Aorta (tissue), 5 donors: ENCODE measurements at places on chromosomes 1 and 21. TPM values are rescaled to one million over a fixed set of nuclear protein-coding genes. Genes with fewer than 3 reads are reported as not detected.
A peak's percentile ranks its signal among the peaks of the same experiment; 100 is the strongest.

DNA sequence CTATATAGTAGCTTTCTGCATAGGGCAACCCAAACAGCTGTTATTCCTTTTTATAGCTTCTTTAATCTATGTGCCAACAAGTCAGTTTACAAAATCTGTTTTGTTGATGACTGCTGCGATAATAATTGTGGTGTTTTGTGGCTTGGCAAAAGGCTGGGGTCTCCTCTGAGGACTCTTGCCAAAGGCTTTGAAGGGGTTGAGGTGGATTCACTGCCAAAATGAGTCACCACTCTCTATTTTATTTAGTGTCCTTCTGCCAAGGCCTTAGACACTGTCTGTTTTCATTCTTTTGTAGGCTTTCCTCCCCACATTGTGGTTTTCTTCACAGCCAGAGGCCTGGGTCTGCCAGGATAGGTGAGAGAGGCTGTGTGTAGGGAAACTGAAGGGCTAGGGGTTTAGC is 161.8 kb downstream of the NFIA start:
- peaks cover 11% of the 10 kb centered on the region for H3K4me1 ChIP-seq
- H3K27me3 ChIP-seq, result no peaks in the 10 kb centered on the region
- H3K27ac ChIP-seq, result peak overlapping the region; percentile 68
- no peak overlapping the region for H3K4me3 ChIP-seq
- no peaks in the 10 kb centered on the region for H3K36me3 ChIP-seq

DNA sequence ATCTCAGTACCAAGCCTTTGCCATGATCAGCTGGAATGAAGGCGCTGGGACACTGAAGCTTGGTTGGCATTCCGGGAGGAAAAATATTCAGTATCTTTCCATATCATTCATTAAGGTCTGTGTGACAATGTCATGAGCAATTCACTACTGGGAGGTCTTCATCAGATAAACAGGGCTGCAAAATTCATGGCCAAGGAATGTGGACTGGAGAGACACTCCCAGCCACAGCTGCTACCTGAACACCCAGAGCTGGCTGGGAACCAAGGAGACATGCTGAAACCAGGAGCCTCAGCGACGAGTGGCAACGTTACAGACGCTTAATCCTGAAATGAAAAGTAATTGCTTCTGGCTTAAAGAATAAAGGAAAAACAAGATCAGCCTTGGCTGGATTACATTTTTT is 30.6 kb upstream of the DDAH1 start:
- peaks cover 2% of the 10 kb centered on the region for H3K36me3 ChIP-seq
- no peaks in the 10 kb centered on the region for H3K4me1 ChIP-seq
- DNase-seq, result no peak
- no peaks in the 10 kb centered on the region for H3K27me3 ChIP-seq
- H3K4me3 ChIP-seq, result no peak overlapping the region

DNA sequence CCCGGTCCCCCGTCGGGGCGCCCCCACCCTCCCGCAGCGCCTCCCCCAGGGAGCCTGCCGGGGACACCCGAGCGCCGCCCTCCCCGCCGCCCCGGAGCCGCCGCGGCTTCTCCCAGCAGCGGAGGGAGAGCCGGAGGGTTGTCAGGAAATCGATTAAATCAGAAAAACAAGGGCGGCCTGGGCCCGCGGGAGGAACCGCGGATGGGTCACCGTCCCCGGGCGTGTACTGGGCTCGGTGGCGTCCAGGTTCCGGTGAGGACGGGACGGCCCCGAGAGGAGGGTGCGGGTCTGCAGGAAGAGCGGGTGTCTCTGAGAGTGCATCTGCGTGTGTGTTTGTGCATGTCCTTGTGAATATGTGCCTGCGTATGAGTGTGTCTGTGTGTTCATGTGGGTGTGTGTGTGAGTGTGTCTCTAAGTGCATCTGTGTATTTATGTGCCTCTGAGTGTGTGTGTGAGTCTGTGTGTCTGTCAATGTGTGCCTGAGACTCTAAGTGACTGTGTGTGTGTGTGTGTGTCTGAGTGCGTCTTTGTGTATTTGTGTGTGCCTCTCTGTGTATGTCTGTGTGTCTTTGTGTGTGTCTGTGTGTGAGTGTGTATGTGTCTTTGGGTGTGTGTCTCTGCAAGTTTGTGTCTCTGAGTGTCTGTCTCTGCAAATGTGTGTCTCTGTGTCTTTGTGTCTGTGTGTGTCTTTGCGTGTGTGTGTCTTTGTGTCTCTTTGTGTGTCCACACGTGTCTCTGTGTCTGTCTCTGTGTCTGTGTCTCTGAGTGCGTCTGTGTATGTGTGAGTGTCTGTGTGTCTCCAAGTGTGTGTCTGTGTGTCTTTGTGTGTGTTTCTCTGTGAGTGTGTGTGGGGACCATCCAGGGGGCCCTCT is 1.1 kb downstream of the SPSB1 start:
- H3K27me3 ChIP-seq, result no peaks in the 10 kb centered on the region
- H3K4me3 ChIP-seq, result peak overlapping the region; percentile 93
- no peaks in the 10 kb centered on the region for H3K36me3 ChIP-seq

GRCh38 chr1:64093941-64094340 is 109.5 kb upstream of the UBE2U start:
- no peak overlapping the region for H3K4me3 ChIP-seq
- no peak for DNase-seq
- no peaks in the 10 kb centered on the region for H3K27me3 ChIP-seq
- no peak overlapping the region for H3K27ac ChIP-seq
- peaks cover 14% of the 10 kb centered on the region for H3K4me1 ChIP-seq

DNA sequence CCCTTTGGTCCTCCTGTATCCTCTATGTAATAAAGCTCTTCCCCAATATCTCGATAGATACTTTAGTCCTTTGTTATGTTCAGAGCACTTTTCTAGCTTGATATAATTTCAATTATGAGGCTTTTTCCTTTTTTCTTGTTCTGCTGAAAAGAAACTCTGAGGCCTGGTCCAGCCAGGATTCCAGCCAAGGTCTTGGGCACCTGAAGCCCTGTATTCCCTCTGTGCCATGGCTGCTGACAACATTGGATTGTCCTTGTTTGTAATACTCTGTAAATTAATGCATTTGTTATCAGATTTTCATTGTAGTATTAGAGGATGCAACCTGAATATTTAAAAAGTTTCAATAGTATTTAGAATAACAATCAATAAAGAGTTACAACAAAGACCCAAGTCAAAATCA is 67.9 kb upstream of the ADAMTS5 start:
- H3K4me1 ChIP-seq, result no peaks in the 10 kb centered on the region
- no peak for DNase-seq
- H3K36me3 ChIP-seq, result no peaks in the 10 kb centered on the region
- no peak overlapping the region for H3K27ac ChIP-seq
- H3K4me3 ChIP-seq, result no peak overlapping the region

The SLAMF7 gene
- 2.9 TPM for total RNA-seq

The FAM72C gene
- total RNA-seq, result not detected

DNA sequence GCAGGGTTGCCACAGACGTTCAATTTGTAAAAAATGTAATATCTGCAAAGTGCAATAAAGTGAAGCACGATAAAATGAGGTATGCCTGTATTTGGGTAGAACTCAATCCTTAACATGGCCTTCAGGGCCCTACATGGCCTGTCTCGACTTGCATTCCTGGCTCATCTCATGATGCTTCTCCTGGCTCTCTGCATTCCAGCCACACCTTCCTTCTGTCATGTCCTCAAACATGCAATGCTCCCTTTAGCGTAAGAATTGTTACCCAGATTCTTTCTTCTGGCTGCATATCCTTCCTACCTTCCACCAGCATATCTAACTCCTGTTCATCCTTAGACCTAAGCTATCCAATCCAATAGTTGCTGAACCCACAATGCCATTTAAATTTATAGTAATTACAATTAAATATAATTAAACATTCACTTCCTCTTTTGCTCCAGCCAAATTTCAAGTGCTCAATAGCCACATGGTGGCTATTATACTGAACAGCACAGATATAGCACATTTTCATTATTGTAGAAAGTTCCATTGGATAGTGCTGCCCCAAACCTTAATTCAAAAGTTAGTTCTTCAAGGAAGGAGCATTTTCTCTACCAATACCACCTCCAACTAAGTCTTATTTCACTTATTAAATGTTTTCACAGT is 32.6 kb downstream of the FGGY start:
- H3K27me3 ChIP-seq, result no peaks in the 10 kb centered on the region
- no peak overlapping the region for H3K27ac ChIP-seq
- H3K4me3 ChIP-seq, result no peak overlapping the region
- no peaks in the 10 kb centered on the region for H3K4me1 ChIP-seq
- H3K36me3 ChIP-seq, result no peaks in the 10 kb centered on the region
- DNase-seq, result no peak

The SH2D5 gene
- total RNA-seq, result 0.26 TPM

DNA sequence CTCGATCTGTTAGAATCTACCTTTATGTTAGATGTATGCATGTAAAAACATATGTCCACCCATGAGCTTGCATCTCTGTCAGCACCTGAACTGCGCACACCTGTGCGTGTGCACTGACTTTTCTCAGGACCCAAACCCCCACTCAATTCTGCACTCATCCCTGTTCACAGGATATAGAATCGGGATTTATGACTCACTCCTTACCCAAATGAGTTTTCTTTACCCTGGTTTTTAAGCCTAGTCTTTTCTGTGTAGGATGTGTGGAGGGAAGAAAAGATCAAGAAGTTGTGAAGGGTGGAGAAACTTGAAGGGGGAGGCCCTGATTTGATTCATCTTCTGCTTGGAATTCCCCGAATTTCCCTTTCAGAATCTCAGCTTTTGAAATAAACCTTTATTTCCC is 2.4 kb downstream of the ACKR1 start:
- H3K4me3 ChIP-seq, result no peak overlapping the region
- H3K36me3 ChIP-seq, result no peaks in the 10 kb centered on the region
- DNase-seq, result no peak
- H3K4me1 ChIP-seq, result no peaks in the 10 kb centered on the region
- H3K27me3 ChIP-seq, result no peaks in the 10 kb centered on the region

DNA sequence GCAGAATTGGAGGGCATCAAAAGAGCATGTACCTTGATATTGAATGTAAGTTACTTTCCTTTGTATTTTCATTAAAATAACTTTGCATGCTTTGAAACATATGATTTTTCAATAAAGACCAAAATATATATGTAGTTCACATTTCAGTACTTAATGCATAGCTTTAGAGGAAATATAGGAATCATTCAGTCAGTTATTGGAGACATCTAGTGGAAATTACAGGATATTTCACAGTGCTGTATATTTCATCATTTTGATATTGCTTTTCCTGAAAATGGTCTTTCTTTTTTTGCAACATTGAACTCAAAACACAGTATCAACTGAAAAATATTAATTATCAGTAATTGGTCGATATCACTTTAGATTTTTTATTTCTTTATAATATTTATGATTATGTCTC is 375.8 kb downstream of the NCAM2 start:
- no peak overlapping the region for H3K27ac ChIP-seq
- no peaks in the 10 kb centered on the region for H3K4me1 ChIP-seq
- no peaks in the 10 kb centered on the region for H3K36me3 ChIP-seq
- no peak overlapping the region for H3K4me3 ChIP-seq
- no peak for DNase-seq

The ATF3 gene
- total RNA-seq, result 28.1 TPM

DNA sequence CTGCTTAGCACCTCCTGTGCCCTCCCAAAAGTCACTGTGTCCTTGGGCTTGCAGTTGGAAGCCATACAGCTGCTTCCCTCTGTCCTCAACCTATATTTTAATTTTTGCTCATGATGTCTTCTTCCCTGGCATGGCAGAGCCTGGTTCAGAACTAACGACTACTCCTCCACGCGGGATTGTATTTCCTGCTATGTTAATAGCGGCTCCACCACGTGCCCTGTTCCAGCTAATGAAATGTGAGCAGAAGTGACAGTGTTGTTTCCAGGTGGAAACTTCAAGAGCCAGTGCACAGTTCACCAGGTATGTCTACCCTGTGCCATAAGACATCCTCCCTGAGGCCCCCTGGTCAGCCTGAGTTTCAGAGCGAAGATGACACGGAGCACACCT is 52.1 kb downstream of the DHRS3 start:
- H3K4me3 ChIP-seq, result no peak overlapping the region
- no peak for DNase-seq
- H3K27me3 ChIP-seq, result no peaks in the 10 kb centered on the region
- H3K36me3 ChIP-seq, result no peaks in the 10 kb centered on the region
- H3K4me1 ChIP-seq, result no peaks in the 10 kb centered on the region
- H3K27ac ChIP-seq, result peak overlapping the region; percentile 29

GRCh38 chr1:32915766-32916706 is 14.8 kb upstream of the TMEM54 start:
- H3K36me3 ChIP-seq, result no peaks in the 10 kb centered on the region
- no peak for DNase-seq
- H3K4me3 ChIP-seq, result no peak overlapping the region
- H3K27me3 ChIP-seq, result no peaks in the 10 kb centered on the region
- H3K4me1 ChIP-seq, result no peaks in the 10 kb centered on the region
- H3K27ac ChIP-seq, result no peak overlapping the region

GRCh38 chr1:224615861-224616755 is at the start of gene CNIH3:
CNIH3 (plus strand) TSS chr1:224616317; CDS start chr1:224617175, 858 bp downstream.
- H3K36me3 ChIP-seq, result no peaks in the 10 kb centered on the region
- H3K27ac ChIP-seq, result no peak within 1 kb of the TSS
- no peak for DNase-seq
- peaks cover 2% of the 10 kb centered on the region for H3K27me3 ChIP-seq

- peaks cover under 1% of the 10 kb centered on the region for H3K4me1 ChIP-seq
- H3K27ac ChIP-seq, result no peak overlapping the region
These were observed 3.5 kb downstream of the GNAT2 start for GRCh38 chr1:109615879-109616278.

DNA sequence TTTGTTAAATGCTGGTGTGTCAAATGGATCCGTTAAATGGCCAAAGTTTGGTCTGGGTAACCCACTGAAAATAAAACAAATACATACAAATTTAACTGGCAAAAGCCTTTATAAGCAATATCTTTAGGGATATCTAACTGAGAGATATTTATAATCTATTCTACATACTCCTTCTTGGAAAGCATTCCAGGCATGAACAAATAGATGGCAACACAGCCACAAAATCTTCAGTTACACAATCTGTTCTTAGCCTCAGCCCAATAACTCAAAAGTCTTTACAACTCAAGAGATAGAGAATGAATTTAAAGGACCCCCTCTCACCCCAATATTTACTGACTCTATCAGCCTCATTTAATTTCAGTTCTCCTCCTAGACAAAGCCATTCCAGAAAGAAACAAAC is 58.7 kb downstream of the NRDC start:
- H3K27me3 ChIP-seq, result no peaks in the 10 kb centered on the region
- H3K27ac ChIP-seq, result no peak overlapping the region
- H3K4me1 ChIP-seq, result no peaks in the 10 kb centered on the region
- peaks cover 2% of the 10 kb centered on the region for H3K36me3 ChIP-seq
- no peak for DNase-seq

The FCMR gene
- total RNA-seq, result 3.3 TPM

The KIF14 gene
- 0.23 TPM for total RNA-seq

- peak; percentile 56 for DNase-seq
- H3K4me1 ChIP-seq, result no peaks in the 10 kb centered on the region
- H3K4me3 ChIP-seq, result no peak overlapping the region
- no peaks in the 10 kb centered on the region for H3K27me3 ChIP-seq
These were observed 3.4 kb downstream of the DIRAS3 start for GRCh38 chr1:68046885-68047658.
